ENCODE measurements at places on chromosomes 6 and 20.

DNA sequence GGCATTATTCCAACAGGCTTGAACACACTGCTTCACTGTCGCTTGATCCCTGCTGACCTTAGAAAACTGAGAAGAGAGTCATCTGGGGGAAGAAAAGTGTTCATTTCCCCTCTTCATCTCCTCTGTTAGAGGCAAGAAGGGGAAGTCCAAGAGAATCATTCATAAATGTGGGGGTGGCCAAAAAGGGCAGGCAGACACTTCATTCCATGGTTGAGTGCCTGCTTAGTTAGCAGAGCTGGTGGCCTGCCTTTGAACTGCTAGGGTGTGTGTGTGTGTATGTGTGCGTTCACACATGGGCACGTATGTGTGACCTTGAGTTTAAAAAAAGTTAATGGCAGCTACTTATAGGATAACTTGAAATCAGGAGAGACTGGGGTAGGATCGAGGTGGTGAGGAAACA lies 39.4 kb upstream of the RFPL4B start:
- no peak for DNase-seq

DNA sequence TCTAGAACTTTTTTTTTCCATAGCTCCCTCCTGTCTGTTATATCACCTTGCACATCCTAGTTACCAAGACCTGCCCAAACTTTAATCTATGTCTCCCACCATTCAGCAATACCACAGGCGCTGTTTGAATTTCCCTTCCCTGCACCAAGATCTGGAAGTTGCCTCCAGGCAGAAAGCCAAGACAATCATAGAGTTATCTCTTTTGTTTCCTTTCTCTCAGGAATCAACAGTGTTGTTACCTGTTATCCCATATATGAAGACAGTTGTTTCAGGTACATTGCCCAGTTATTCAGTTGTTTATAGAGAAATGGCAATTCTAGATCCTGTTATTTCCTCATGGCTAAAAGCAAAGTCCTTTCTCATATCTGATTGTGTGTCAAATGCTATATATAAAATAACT lies 63.2 kb downstream of the PDSS2 start:
- no peak for DNase-seq

DNA sequence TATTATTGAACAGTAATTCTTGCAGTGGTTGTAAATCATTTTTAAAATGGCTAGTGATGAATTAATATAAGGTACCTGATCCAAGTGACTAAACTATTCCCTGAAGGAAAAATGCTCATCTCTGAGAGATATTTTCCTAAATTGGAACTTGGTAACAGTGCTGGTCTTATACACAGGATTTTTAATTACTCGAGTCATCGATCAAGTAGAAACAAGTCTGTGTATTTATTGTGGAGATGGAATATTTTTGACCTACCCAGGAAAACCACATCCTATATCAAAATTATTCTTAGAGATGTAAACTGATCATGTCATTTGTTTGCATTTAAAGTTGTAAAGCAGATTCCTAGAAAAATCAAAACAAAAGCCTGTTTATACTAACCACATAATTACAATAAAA lies 166.9 kb downstream of the MOXD1 start:
- no peak for DNase-seq

GRCh38 chr6:11492464-11493290 lies 44.9 kb upstream of the TMEM170B start:
- DNase-seq = no peak

DNA sequence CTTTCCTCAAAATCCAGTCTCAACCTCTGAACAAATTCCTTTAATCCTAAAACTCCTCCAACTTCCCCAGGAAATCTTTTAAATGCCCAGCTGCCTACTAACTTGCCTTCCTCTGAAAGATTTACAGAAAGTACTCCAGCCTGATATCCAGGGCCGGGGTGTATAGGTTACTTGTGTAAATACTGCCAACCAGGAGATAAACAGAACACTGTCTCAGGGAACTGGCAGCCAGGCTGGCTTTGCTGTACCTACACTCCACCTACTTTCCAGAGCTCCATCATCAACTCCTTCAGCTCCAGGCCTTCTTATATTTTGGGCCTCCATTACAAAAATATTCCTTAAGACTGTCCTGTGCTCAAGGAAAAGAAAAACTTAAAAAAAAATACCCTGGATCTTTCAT lies 85.9 kb downstream of the CEP162 start:
- no peak for DNase-seq
